ENCODE measurements at places on chromosomes 13 and 19.

GRCh38 chr13:27011661-27012060 lies 159.9 kb downstream of the USP12 start:
- DNase-seq: no peak

DNA sequence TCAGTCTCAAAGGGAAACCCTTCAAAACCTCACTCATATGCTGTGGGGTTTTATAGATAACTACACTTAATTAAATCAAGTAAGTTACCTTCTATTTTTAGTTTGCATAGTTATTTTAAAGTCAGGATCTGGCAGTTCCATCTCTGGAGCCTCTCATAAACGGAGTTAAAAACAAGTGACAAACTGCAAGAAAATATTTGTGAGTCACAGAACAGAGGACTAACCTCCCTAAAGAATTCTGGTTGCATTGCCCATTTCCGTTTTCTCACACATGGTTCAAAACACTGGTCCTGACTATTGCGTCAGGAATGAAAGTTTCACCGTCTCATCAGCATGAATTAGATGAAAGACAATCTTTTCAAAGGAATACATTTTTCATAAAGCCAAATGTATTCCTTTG lies 10.6 kb downstream of the RXFP2 start:
- no peak for DNase-seq

GRCh38 chr13:104289400-104289799 lies 1223.2 kb upstream of the SLC10A2 start:
- no peak for DNase-seq

DNA sequence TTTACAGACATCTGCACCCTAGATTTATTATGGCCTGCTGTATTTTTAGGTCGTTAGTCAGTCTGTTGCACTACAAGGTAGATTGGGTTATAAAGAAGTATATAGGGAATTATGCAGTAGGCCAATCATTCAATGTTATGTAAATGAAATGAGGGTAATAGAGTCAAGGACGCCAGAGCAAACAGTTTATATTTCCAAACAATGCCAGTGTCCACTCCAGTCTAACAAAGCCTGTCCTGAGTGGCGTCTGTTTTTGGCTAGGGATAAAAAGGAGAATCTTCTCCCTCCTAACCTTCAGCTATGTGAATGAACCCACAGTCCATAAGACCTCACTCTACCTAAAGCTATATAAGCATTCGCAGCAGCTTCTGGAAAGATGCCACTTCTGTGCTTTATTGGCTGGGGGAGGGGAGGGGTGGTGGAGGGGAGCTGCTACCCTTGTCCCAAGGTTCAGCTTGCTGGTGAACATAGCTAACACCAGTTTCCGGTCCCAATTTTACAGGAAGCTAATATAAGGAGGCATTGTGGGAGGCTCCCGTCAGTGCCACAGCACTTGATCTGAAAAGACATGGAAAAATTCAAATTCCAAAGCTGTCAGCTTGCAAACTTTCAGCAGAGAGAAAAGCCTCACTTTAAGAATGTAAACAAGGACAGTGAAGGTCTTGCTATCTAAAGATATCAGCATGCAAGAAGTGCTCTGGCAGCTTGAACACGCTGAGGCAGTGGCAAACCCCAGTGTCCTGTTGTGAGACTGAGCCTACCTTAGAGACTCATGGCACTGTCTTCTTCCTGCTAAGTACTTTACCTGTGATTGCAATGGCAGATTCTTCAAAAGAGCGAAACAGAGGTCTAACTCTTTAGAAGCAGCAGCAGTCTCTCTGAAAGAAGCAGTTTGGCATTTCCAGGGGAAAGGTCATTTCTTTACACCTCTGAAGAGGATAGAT lies 369.9 kb downstream of the PCDH9 start:
- DNase-seq: no peak

- no peak for DNase-seq
Measured at GRCh38 chr19:11269408-11269807, 7.1 kb upstream of the DOCK6 start.

DNA sequence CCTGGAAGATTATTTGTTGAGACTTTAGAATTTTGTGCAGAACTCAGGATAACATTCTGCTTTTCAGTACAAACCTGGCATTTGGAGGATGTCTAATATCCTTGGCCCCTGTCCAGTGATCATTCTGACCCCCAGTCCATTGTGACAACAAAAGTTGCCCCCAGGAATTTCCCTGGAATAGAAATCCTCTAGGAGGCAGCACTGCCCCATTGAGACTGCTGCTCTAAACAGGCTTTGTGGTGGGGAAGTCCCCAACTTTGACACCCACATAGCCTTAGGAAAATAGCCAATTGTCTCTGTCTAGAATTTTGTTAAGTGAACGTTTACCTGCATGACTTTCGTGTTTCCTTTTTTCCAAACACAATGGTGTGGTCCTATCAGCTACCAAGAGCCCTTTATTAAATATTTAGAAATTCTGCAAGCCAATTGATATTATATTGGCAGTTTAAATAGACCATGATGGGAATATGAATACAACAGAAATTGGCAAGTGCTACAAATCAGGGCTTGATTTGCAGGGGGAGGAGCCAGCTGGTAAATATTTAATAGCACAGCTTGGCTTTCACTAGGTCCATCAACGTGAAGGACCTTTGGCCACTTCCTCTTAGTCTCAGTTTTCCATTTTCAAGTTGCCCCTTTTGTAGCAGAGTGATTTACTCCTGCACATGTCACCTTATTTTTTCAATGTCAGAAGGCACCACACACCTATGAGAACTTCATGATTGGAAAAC lies 451.7 kb downstream of the EFNB2 start:
- DNase-seq: no peak

DNA sequence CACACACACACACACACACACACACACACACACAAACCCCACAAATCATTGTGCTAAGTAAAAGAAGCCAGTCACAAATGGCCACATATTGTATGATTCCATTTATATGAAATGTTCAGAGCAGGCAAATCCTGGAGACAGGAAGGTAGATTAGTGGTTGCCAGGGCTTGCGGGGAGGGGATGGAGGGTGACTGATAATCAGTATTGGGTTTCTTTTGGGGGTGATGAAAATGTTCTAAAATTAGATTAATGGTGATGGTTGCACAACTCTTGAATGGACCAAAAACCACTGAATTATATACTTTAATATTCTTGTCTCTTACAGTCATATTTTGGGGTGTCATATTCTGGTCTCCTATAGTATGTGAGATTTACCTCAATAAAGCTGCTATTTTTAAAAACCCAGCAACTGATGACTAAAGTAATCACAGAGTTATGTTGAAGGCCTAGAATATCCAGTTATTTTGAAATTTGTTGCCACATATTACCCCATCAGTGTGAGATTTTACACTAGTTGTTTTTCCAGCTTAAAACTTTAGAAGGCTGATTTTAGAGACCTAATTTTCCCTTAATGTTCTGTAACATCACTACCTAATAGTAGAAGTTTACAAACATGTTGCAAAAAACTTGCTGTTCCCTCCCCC lies 20.3 kb downstream of the FLT1 start:
- DNase-seq: no peak

GRCh38 chr19:9075064-9075949 lies 11.6 kb upstream of the OR1M1 start:
- DNase-seq: no peak

DNA sequence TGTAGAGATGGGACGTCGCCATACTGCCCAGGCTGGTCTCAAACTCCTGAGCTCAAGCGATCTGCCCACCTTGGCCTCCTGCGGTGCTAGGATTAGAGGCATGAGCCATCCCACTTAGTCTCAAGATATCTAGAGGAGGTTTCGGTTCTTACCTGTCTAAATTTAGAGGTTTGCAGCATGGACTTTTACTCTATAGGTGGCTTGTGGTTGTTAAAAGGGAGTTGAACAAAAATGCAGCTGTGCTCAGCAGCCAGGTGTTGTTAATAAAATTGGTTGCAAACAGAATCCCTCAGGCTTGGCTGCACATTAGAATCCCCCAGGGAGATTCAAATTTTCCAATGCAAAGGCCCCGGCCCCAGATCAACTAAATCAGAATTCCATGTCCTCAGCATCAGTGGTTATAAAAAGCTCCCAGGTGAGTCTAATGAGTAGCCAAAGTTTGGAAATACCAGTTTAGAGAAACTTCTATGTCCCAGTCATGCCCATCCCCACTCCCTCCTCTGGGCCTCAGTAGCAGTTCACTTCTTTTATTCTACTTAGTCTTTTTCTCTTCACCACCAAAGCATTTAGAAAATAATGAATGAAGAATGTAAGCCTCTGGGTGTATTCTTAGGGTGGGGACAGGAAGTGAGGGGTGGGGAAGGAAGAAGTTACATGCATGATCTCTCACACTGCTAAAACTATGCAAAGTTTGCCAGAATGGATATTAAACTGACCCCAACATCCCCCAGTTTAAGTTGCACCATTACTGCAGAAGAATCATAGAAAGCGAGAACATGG lies 471.0 kb downstream of the COG6 start:
- no peak for DNase-seq
